ENCODE measurements at places on chromosomes 5 and 9.

DNA sequence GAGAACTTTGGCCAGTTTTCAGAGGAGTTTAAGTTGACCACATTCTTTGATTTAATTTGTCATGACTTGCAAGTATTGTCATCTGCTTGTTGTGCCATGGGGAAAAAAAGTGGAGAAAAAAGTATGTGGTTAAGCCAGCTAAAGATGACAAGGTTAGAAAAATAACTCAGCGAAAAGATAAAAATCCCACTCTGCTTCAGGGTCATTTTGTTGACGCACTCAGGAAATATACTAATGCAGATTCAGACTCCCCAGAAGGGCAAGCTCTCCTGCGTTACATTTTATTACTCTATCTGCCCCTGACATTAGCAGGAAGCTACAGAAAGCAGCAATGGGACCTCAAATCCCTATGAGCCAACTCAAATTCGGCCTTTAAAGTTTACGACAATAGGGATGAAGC lies 27.6 kb upstream of the TESK1 start:
- DNase-seq: no peak

DNA sequence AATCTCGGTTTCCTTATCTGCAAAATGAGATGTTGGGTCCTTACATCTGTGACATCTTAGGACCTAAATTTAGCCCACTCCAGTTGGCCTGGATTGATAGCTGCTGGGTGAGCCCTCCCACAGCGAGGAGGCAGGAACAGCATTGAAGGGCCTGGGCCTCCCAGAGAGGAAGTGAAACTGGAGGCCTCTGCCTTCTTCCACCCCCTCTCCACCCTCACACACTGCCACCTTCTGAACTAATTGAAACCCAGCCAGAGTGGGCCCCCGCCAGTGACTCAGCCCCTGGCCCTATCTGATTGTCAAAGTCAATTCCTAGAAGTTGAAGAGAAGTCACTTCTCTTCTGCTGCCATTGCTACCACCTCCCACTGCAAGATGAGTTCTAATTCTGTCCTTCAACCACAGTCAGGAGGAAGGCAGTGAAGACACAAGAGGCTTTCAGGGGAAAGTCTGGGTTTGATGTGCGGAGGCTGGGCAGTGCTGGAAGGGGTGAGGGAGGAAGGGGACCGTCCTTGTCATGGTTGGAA lies 55.2 kb upstream of the NEK6 start:
- DNase-seq: no peak

DNA sequence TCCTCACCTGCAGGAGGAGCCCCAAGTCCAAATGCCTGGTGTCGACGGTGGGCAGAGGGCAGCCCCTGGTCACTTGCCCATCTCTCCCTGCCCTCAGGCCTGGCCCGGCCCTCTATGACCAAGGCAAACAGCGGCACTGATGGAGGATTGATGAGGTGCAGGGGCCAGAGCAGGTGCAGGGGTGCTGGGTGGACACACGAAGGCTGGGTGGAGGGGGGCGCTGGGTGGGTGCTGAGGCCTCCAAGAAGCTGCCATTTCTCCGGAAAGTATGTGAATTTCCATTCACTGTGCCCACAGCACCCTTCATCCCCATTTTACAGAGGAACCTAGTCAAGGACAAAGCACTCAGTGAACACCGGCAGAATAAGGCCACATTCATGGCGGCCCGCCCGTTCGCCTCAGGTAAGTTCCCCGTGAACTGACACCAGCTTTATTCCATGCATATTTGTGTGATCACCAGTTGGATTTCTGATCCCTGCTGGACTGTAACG lies 143.8 kb upstream of the PPP1R26 start:
- DNase-seq: no peak

DNA sequence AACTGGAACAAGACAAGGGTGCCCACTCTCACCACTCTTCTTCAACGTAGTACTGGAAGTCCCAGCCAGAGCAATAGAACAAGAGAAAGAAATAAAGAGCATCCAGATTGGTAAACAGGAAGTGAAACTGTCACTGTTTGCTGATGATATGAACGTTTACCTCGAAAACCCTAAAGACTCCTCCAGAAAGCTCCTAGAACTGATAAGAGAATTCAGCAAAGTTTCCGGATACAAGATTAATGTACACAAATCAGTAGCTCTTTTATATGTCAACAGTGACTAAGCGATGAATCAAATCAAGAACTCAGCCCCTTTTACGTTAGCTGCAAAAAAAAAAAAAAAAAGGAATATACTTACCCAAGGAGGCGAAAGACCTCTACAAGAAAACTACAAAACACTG lies 306.6 kb downstream of the PLK2 start:
- DNase-seq: no peak

DNA sequence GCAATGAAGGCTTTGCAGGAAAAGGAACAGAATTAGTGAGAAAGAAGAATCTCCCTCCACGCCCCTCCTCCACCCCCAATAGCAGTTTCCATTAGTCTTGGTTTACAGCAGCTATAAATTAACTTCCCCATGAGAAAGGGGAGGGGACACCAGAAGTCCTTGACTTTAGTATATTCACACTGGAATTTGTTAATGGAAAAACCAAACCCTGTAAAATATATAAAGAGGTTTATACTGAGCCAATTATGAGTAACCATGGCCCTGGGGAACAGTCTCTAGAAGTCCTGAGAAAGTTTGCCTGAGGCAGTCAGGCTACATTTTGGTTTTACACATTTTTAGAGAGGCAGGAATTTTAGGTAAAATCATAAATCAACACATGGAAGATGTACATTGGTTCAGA lies 88.5 kb downstream of the ALDH1A1 start:
- no peak for DNase-seq

Data from WERI-Rb-1 (cell line).